ENCODE measurements at places on chromosomes 12 and 14.

GRCh38 chr12:67765776-67766766, 117.5 kb downstream of the DYRK2 start:
- DNase-seq, result no peak

DNA sequence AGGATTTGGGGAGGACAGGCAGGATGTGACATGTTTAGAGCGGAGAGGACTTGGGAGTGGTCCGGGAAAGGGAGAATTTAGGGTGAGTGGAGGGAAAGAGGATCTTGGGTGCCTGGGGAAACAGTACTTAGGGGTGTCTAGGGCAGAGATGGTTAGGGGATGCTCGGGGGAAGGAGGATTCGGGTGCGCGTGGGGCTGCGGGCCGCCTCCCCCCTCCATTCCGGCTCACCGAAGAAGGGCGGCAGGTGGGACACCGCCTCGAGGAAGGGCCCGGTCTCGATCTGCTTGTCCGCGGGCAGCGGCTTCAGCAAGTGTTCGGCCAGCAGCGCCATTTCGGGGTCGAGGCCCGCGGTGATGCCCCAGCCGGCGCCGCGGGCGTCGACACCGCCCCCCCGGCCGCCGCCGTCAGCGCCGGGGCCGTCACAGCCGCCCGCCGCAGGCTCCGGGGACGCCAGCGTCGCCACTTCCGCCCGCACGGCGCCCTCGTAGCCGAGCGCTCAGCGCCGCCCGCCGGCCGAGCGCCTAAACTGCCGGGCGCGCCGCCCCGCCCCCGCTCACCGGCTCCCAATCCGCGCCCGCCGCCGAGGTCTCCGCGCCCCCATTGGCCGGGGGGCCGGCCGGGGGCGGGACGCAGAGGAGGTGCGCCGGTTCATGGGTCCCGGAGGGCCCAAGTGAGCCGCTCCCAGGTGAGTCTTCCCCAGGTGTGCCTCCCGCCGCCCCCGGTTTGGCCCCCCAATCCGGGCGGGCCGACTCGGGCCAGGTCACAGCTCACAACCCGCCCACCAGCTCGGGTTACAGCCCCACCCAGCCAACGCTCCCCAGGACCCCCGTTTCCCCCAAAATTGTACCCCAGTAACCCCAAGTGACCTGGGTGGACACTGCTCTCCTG, at the start of gene GLTP:
Gene GLTP, minus strand, starts transcription at position 499 of the 889 bp plus-strand sequence. Its CDS starts 167 bp downstream, at position 332.
- peak; percentile 75 for DNase-seq

- DNase-seq, result no peak
These were observed 243.0 kb upstream of the DIO3 start for GRCh38 chr14:101318271-101318670.

DNA sequence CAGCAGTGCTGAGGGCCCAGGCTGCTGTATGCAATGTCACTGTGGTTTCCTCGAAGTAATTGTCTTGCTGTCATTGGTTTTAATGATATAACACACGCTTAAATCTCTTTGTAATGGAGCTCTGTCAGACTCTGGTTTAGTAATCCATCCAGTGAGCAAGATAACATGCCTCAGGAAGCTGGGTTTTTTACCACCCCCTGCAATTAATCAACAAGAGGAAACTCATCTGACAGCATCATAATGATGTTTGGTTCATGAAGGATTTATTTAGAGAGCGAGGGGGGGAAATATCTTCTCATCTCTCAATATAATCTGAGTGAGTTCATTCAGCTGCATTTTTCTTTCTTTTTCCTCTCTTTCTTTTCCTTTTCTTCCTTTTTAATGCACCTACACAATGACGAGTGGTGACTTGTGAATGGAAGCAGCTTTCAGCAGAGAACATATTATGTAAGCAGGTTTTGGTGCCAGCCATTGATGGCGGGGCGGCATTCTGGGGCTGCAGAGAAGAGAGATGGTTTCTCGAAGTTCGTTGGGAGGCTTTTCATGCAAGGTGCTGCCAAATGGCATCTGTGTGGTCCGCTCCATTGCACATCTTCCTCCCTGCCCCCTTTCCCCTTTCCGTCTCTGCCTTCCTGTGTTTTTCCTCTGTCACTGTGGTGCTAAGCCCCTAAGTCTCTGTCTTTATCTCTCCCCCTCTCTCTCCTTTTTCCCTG, 6.7 kb downstream of the RPH3A start:
- DNase-seq, result no peak

DNA sequence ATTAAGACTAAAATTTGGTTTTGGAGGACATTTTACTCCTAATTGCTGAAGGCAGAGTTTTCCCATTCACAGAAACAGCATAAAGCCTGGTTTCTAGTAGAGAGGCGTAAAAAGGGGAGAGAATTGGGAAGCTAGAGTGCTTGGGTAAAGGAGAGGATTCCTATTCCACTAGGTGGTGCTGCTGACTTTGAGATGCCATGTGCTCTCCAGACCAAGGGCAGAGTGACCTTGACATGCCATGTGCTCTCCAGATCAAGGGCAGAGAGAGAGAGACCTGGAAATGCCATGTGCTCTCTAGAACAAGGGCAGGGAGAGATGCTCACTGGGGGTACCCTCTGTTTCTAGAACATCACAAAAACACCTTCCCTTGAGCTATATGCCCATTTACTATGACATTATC, 176.2 kb upstream of the PDZRN4 start:
- DNase-seq, result no peak

DNA sequence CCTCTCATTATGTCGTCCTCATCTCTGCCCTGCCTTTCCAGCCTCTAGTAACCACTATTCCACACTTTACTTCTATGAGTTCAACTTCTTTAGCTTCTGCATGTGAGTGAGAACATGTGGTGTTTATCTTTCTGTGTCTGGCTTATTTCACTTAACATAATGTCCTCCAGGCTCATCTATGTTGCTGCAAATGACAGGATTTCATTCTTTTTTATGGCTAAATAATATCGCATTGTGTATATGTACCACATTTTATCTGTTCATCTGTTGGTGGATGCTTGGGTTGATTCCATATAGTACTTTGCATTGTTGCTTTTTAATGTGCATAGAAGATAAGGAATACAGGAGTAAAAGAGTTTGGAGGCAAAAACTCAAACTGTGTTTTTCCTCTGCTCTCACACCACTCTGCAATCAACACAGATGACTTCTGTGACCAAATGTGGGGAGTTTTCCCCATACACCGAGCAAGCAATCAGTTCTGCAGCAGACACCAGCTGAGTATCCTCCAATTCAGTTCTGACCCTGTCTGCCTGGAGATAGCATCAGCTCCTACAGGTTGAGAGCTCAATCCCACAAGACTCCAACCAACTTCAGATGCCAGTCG, 24.6 kb upstream of the FLVCR2 start:
- no peak for DNase-seq

- DNase-seq, result peak; percentile 87
These were observed 6.0 kb upstream of the CHD4 start for GRCh38 chr12:6613015-6613775.

DNA sequence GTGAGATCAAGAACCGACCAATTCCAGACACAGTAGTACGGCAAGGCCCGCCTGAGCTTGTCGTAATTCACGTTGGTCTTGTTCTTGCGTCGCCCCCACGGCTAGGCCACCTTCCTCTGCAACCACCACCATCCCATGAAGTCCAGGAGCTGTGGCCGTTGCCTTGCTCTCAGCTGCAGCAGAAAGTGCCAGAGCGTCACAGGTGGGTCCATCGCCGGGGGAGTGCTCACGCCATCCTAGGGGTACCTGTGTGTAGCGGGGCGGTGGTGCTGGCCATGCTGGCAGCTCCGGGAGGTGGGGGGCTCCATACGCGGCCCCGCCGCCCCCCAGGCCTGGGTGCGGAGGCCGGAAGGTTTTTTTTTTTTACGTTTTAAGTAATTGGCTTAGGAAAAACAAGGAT, 23.1 kb downstream of the TMEM121 start:
- DNase-seq, result no peak

GRCh38 chr12:5480218-5480937, 48.5 kb downstream of the NTF3 start:
- peak; percentile 93 for DNase-seq

- no peak for DNase-seq
These were observed 179.0 kb upstream of the KRR1 start for GRCh38 chr12:75690296-75690955.

- DNase-seq, result no peak
These were observed 79.0 kb downstream of the ARL6IP4 start for GRCh38 chr12:123059500-123059899.

GRCh38 chr12:111672822-111673381, 12.9 kb downstream of the BRAP start:
- no peak for DNase-seq

- no peak for DNase-seq
These were observed 64.3 kb downstream of the APOBEC1 start for GRCh38 chr12:7601406-7601805.

GRCh38 chr12:128914908-128915563, 61.8 kb downstream of the GLT1D1 start:
- no peak for DNase-seq

DNA sequence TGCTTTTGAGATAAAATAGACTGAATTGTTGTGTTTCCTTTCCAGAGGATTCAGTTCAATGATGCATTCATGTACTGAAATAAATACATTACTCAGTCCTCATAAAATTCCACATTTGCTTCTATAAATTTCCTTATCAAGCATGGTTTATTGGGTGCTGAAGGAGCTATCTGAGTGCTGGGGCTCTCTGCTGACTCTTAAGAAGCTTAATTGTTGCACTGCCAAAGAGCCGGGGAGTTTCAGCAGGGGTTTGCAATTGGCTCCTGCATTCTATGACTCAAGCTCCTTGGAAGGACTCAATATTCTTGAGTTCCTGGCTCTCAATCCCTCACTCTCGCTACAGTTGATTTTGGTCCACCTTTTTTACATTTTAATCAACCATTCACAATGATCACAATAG, 69.8 kb upstream of the PYGL start:
- DNase-seq, result no peak

GRCh38 chr14:36514278-36515104, 5.5 kb downstream of the NKX2-1 start:
- no peak for DNase-seq

GRCh38 chr12:69123311-69123710, 116.1 kb upstream of the CPSF6 start:
- no peak for DNase-seq

GRCh38 chr12:95967301-95967700, 24.2 kb downstream of the AMDHD1 start:
- DNase-seq, result no peak

DNA sequence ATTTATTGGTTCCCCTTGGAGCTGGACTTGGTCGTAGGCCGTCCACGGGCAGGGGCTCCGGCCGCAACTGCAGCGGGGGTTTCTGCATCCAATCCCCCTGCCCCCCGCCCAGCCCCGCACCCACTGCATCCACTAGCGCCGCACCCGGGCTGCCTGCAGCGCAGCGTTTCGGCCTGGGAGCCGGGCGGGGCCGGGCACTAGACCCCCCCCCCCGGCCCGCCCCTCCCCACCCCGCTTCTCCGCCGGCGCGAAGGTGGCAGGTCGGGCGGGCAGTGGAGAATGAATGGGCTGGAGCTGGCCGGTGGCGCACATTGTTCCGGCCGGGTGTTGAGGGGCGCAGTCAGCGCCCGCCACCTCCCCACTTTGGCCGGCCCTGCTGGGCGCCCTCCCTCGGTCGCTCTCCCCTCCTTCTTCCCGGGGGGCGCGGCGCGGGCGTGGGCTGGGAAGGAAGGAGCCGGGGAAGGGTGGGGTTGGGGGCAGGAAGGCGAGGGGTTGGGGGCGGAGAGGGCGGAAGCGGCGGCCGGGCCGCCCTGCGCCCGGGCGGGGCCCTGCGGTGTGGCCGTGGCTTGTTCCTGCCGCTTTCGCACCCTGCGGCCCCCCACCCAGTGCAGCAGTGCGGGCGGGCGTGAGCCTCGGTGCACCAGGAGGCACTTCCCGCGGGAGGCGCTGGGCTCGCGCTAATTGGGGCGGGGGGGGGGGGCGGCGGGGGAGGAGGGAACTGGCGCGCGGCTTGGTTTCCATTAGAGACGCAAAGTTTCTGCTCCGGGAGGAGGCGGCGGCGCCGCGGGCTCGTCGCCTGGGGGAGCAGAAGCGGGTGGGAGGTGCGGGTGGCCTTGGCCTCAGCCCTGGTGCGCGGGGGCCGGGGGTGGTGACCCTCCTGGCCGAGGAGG, 841 bp downstream of the CALM1 start:
- DNase-seq, result no peak

DNA sequence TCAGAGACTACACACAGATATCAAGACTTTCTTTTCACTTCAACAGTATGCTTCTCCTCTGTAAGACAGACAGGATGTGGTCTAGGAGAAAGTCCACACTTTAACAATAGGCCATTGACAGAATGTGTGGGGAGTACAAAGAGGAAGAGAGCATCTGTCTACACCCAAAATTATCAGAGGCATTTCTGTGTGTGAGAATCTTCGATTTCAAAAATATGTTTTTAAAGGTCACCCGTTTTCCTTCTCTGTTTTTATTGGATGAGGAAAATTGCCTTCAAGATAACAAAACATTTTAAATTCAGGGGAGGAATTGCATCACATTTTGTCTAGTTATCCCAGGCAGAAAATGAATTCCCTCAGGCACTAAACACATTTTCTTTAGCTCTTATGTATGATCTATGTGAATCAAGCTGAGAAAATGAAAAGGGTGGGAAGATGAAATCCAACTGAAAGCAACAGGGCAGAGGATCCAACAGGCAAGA, 16.4 kb downstream of the NAV3 start:
- DNase-seq, result no peak

DNA sequence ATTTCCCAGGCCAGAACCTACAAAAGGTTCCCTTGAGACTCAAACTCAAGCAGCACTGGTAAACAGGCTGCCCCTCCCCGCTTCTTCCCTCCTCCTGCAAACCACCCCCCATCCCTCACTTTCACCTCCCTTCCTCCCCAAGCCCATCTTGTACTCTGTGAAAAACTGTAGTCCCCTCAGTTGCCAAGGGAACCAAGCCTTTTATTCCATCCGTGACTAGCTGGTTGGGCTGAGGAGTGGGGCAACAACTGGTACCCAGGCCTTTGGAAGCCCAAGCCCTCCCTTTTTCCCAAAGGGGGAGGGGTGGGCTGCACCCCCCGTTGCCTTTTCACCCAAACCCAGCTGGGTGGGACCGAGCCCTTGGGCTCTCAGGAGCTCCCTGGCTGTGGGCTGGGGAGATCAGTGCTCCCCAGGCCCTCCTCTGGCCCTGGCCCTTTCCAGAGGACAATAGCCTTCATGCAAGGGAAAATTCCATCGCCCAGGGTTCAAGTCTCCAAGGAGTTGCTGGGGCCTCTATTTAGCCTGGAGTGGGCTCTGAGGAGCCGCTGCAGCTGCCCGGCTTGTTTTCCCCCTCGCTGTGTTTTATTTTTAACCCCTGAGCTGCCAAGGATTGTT, 61.9 kb downstream of the ZFP36L1 start:
- no peak for DNase-seq

- no peak for DNase-seq
These were observed 143.6 kb downstream of the CALM1 start for GRCh38 chr14:90540437-90540836.

- DNase-seq, result no peak
These were observed 16.7 kb downstream of the ARG2 start for GRCh38 chr14:67636361-67636919.

All from NCI-H526 treated with DMSO at 0.1 percent for 48 hours (cell line).